Activated CD8-positive, alpha-beta memory T cell treated with anti-CD3 and anti-CD28 coated beads for 4 hours (primary cell): ENCODE measurements at places on chromosomes 5 and 9.

- no peak for DNase-seq
Measured at GRCh38 chr9:32376285-32376684, 8.2 kb upstream of the ACO1 start.

DNA sequence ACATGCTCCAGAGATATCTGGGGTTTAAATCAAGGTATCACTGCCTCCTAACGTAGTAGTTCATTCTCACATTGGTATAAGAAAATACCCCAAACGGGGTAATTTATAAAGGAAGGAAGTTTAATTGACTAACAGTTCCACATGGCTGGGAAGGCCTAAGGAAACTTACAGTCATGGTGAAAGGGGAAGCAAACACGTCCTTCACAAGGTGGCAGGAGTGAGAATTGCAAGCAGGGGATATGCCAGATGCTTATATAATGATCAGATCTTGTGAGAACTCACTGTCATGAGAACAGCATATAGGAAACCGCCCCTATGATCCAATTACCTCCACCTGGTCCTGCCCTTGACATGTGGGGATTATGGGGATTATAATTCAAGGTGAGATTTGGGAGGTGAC lies 1280.2 kb upstream of the C9orf72 start:
- no peak for DNase-seq

- DNase-seq = no peak
Measured at GRCh38 chr9:101915482-101915881, 177.0 kb upstream of the GRIN3A start.

DNA sequence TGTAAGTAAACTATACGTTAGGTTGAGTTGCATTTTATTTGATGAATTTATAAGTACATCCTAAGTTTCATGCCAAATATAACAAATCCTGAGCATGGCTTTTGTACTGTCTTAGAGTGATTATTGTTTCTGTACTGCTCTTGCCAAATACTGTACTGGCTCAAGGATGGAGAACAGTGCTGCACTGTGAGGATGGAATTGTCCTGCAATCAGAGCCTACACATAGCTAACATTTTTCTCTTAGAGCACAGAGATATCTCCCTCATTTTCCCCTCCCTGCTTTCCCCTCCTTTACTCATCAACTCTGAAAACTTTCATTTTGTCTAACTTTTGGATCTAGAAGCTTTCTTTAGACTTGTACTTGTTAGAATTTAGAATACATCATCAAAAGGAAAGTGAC lies 28.3 kb downstream of the LRRC70 start:
- DNase-seq = no peak

GRCh38 chr5:69378376-69378775 lies 8.8 kb downstream of the RAD17 start:
- DNase-seq = no peak

- DNase-seq = no peak
Measured at GRCh38 chr9:35716230-35716629, 15.8 kb downstream of the TLN1 start.

DNA sequence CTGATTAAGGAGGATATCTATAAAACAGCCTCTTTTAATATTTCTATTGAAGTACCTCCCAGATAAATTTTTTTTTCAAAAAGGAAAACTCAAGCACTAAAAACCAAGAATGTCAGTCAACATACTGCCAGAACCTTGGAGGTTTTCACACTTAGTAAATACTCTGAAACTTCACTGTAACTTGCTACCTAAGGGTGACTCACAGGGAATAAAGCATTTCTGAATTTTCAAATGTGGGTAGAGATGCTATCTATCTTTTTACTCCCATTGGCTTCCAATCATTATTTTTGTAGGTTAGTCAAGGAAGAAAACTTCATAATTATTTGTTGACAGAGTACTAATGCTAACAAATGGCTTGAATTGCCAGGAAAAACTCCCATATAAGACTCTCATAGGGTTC lies 46.1 kb downstream of the SLC25A46 start:
- DNase-seq = no peak

DNA sequence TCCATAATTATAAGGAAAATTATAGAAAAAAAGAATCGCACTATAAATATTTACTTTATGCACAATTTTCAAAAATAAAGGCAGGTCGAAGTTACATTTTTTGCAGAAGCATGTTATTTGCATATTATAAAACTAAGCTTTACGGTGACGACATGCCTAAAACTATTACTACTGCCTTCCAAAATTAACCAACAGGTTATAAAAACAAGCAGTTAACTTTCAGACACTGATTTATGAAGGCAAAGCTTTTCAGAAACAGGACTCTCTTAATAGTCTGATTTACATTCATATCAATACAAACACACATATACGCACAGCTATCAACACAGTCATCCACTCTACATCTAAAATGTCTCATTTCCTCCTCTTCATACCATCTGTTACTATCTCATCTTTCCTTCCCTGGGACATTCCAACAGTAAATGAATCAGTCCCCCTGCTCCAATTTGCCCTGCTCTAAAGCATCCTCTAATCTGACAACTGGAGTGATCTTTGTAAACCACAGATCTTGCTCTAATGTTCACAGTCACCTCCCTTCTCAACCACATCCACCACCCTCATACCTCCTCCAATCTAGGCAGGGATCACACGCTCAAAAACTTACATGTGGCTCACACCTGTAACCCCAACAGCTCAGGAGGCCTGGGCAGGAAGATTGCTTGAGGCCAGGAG lies 21.6 kb downstream of the FBXW11 start:
- no peak for DNase-seq

DNA sequence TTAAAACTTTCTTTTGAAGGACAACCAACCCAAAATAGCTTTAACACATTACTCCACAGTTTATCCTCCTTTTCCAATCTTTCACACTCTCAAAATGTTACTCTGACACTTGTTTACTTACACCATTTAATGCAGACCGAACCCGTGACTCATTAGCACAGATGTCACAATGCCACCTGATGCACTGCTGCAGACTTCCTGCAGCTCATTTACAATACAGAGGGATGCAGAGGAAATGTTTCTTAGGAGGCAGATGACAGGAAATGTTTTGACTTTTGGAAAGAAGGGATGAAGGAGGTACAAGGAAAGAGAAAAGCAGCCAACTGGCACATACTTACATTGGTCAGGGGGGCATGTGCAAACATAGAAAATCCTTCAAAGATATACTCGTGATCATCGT lies 39.0 kb downstream of the DROSHA start:
- DNase-seq = no peak

GRCh38 chr5:156434471-156434870 lies 107.5 kb downstream of the SGCD start:
- DNase-seq = no peak

DNA sequence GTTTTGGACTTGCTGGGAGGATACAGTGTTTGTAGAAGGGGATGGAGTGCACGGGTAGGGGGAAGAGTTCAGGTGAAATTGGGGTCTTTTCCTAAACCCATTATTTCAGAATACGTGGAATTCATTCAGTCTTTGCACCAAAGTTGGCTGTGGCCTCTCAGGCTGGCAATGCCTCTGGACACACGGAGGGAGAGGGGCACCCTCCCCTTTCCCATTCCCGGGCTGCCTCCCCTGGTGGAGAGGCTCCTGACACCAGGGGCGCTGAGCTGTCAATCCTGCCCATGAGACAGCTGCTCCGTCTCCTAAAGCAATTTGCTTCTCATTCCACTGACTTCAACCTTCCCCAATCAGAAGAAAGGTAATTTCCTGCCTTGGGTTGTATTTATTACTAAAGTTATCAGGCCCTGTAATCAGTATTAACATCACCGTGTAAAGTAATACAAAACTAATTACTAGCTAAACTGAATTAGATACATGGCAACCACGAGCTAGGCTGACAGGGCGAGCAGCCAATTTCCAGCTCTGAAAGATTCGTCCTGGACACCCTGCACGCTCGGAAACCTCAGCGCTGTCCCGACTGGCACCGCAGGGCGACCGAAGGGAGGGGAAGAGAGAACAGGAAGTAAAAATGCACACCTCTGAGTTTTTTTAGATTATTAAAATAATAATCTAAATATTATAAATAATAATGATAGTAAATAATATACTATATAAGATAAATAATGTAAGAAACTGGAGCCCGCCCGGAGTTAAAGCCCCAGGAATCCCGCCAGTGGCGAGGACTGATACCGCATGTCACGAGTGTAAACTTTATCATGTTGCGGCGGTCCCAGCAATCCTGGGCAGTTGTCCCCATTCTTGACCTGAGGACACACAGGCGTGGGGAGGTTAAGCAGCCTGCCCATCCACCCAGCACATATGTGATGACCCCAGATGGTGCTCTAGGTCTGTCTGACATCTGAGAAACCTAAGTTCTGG lies 6.9 kb upstream of the OLFM1 start:
- no peak for DNase-seq

DNA sequence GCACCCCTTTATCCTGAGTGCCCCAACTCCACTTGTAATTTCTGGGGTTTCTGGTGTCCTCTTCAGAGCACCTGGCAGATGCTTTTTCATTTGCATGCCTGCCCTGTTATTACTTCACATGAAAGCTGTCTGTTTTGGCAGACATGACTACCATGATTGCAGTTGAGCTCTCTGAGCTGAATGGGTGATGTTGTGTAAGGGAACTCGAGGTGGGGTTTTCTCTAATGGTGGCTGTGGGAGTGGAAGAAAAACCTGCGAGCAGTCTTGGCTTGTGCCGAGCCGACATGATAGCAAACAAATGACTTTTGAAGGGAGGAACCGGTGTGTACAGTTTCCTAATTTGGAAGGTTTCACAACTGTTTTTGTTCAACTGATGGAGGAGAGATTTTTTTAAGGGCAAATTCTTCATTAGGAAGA lies 196.2 kb downstream of the AOPEP start:
- DNase-seq = no peak

DNA sequence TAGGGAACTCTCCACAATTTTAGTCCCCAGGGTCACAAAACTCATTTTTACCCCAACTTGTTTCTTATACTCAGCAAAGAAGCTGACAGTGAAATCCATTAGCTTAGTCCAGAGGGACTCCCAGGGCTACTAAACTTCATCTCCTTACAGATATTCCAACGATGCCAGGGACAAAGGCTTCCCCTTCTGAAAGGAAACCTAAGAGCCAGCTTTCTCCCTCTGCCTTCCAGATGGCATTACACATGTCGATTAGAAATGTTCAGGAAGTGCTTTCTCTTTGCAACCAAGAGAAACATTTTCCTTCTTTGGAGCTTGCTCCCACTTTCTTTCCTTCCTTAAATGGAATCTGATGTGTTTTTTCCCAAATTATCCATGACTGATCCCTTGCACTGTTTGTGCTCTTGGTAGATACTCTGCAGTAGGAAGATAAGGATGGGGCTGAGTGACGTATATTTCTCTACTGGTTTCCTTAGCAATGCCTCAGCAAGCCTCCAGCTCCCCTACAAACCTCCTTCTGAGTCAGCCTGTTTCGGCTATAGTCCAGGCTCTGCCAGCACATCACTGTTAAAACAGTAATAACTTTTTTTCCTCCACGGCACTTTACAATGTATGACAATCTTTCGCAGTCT lies 43.0 kb upstream of the HTR4 start:
- no peak for DNase-seq

GRCh38 chr9:89891591-89892304 lies 286.9 kb downstream of the GADD45G start:
- no peak for DNase-seq

GRCh38 chr5:154858972-154859871 lies 795 bp downstream of the CNOT8 start:
- DNase-seq = no peak

DNA sequence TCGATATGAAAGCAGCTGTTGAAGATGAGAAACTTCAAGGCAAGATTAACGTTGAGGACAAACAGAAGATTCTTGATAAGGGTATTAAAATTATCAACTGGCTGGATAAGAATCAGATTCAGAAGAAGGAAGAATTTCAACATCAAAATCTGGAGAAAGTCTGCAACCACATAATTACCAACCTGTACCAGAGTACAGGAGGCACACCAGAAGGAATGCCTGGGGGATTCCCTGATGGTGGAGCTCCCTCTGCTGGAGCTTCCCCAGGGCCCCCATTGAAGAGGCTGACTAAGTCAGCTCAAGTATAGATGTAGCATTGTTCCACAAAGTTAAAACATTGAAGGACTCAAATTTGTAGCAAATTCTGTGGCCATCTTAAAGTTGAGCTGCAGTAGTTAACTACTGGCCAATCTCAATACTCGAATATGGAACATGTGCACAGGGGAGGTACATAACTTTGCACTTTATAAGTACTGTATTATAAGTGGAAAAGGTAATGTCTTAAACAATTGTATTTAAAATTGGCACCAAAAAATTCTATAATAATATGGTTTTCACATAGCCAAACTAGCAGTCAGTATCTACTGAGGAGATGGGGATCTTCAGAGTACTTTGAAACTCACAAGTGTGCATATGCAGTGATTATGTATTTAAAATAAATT lies 237.5 kb downstream of the CHSY3 start:
- no peak for DNase-seq

GRCh38 chr5:53100606-53101005 lies 9.0 kb downstream of the MOCS2 start:
- DNase-seq = no peak

GRCh38 chr9:93635186-93636107 lies 59.1 kb downstream of the PHF2 start:
- DNase-seq = no peak

GRCh38 chr5:14487897-14488570 lies 93.6 kb upstream of the OTULINL start:
- no peak for DNase-seq

- DNase-seq = no peak
Measured at GRCh38 chr5:554284-554988, 30.2 kb upstream of the SLC9A3 start.

- DNase-seq = no peak
Measured at GRCh38 chr5:126888175-126888574, 111.2 kb downstream of the LMNB1 start.

DNA sequence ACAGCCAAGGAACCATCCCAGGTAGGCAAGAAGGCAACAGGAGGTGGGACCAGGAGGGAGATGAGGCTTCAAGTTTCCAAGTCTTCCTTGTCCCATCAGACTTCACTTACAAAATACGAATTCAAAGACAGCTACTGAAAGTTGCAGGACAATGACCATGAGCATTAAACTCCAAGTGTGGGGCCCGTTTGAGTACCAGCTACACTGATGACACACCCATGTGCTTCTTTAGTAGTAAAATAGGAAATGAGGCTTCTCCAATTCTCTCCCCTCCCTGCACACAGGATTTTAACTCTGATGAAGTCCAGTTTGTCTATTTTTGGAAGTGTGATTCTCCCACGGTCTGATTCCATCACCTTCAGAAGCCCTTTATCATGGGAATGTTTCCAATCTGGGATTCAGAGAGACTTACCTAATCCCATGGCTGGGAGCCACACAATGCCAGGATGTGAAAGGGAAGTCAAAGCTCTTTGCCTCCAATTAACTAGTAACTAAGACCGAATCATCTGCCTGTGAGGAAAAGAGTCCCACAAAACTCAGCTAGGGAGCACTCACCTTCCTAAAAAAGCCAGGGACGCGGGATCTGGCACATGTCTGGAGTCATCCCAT lies 222.8 kb upstream of the MSX2 start:
- DNase-seq = no peak
